ENCODE measurements at places on chromosomes 5 and 9. TPM values are rescaled to one million over a fixed set of nuclear protein-coding genes. Genes with fewer than 3 reads are reported as not detected.

DNA sequence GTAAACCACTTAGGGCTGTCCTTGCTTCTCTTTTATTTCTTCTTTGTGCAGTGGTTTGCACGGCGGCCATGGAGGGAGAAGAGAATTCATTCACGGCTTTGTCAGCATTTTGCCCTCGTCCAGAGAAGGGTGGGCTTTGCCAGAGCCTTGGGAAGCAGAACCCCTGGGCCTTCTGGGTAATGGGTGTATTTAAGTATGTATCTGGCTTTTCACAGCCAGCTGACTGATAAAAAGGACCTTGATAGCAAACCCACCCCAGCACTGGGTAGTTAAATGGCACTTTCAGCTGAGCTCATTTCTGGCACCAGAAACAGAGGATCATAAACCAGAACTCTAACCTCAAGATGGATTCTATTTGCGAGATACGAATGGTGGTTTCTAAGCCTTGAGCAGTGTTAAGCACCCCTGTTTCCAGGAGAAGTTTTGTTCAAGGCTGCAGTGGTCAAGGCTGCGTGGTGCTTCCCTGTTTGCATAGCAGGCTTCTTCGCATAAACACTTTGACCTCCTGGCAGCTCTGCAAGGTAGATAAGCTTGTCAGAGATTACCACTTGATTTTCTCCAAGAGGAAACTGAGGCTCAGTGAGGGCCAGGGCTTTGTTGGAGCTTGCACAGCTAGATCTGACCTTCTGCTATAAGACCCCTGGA, 441.6 kb upstream of the KLF4 start:
- DNase-seq: no peak

DNA sequence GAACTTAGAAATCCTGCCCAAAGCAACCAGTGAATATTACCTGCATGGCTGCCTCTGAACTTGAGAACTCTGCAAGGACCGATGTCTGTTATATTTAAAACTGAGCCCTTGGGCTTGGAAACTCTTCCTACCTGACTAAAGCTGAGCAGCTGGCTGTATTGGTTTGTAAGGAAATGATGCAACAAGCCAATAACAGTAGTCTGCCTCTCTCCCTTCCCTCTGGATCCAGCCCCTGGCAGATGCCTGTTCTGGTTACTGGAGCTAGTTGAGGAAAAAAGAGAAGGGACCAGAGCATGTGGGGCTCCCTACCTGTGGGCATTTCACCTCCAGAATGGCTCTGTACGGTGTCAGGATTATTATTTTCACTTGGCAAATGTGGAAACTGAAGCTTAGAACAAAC, 34.7 kb downstream of the SH3RF2 start:
- no peak for DNase-seq

GRCh38 chr9:126891676-126892075, 22.9 kb upstream of the RALGPS1 start:
- no peak for DNase-seq

NPDC1 gene
- 103 TPM for total RNA-seq

All from testis (tissue), 5 donors.